ENCODE measurements at places on chromosomes 6 and 20. TPM values are rescaled to one million over a fixed set of nuclear protein-coding genes. Genes with fewer than 3 reads are reported as not detected.

Gene TSBP1
- total RNA-seq = not detected

Gene DAAM2
- total RNA-seq = 13.1 TPM

Gene SLC22A16
- total RNA-seq = not detected

Gene INSM1
- not detected for total RNA-seq

Gene SLC16A10
- total RNA-seq = not detected

Gene OR2B6
- not detected for total RNA-seq

Gene TMEM244
- total RNA-seq = 0.28 TPM

Gene MAP7
- total RNA-seq = 0.36 TPM

Gene RAMACL
- total RNA-seq = 1.1 TPM

Gene LHFPL5
- total RNA-seq = not detected

Gene ASXL1
- total RNA-seq = 29.9 TPM

Gene MYMX
- total RNA-seq = not detected
